ENCODE measurements at places on chromosomes 2 and 18.

- DNase-seq: no peak
Measured at GRCh38 chr2:96898641-96899412, 28.9 kb upstream of the SEMA4C start.

DNA sequence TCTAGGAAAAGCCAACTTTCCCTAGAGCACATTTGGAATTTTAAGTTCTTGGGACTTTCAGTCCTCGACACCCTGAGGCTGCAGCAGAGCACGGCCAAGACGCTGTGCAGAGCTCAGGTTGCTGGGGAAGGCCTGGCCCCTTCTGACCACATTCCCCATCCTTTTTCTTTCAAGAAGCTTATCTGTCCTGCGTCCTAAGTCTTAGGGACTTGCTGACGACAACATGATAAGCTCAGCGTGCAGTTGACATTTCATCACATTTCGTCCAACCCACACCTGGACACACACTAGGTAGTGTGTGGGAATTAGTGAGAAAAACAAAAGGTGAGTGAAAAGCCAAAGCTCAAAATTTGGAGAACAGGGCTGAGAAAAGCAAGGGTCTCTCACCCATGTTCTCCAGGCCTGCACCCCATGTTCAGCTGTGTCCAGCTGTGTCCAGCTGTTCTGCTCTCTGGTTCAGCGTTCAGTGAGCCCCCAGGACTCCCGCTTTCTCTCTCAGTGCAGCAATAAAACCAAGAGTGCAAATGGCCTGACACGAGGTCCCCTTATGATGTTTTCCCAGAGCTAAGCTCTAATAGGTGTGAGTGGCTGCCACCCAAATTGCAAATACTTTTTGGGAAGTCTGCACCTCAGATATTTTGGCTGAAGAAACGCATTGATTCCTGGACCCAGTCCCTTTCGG is 101.9 kb downstream of the RGPD3 start:
- no peak for DNase-seq

DNA sequence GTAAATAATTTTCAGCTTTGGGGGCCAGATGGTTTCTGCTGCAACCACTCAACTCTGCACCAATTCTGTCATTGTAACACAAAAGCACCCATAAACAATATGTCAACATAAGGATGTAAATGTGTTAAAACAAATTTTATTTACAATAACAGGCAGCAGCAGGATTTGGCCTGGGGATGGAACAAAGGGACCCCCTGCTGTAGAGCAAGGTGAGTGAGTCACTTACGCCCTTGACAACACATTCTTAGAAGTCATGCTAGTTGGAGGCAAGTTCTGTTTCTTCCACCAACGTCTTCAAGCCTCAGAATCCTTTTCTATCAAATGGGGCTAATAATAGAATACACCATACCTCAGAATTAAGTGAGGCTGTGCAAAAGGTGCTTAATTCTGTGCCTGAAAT is 610.2 kb upstream of the SYT4 start:
- no peak for DNase-seq

GRCh38 chr2:27573452-27573851 is 9.4 kb upstream of the ZNF512 start:
- no peak for DNase-seq

DNA sequence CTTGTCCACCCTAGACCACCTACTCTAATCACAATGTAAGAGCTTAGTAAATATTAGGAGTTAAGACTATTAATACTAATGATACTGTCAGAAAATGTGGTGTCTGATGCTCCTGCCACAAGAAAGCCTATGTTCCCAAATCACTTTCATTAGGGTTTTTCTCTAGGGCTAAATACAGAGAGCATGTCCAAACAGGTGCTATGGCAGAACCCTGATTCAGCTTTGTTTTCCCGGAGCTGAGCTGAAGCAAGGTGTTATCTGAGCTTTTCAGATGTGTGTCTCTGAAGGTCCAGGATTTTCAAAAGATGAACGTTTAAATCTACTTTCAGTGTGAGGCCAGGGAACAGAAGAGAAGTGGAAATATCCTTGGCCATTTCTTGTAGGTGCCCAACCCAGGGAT is 40.6 kb downstream of the CPO start:
- no peak for DNase-seq

DNA sequence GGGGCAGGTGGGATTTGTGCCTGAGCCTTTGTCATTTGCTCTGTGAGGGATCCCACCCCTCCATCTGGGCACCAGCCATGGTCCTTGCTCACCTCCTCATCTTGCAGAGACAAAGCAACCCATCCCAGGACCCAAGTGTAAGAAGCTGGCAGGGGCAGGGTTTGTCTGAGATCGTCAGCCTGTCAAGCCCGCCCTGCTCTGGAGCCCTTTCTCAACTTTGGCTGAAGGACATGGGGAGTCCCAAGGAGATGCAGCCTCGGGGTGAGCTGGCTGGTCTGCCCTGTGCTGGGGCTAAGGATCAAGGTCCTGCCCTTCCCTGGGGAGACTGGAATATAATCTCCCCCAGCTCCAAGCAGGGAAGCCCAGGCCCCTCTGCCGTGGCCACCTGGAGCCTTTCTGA is 86.0 kb downstream of the CAPN13 start:
- DNase-seq: no peak

GRCh38 chr2:56185582-56186046 is 1.8 kb downstream of the CCDC85A start:
- no peak for DNase-seq

DNA sequence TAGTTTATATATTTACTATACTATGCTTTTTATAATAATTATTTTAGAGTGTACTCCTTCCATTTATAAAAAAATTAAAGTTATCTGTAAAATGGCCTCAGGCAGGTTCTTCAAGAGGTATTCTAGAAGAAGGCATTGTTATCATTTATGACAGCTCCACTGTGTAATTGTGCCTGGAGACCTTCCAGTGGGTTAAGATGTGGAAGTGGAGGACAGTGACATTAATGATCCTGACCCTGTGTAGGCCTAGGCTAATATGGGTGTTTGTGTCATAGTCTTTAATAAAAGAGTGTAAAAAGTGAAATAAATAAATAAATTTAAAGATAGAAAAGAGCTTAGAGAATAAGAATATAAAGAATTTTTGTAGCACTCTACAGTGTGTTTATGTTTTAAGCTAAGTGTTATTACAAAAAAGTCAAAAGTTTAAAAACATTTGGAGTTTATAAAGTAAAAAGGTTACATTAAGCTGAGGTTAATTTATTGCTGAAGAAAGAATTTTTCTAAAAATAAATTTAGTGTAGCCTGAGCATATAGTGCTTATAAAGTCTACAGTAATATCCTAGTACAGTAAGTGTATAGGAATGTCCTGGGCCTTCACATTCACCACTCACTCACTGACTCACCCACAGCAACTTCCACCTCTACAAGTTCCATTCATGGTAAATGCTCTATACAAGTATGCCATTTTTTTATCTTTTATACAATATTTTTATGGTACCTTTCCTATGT is 190.0 kb upstream of the SESTD1 start:
- DNase-seq: no peak

DNA sequence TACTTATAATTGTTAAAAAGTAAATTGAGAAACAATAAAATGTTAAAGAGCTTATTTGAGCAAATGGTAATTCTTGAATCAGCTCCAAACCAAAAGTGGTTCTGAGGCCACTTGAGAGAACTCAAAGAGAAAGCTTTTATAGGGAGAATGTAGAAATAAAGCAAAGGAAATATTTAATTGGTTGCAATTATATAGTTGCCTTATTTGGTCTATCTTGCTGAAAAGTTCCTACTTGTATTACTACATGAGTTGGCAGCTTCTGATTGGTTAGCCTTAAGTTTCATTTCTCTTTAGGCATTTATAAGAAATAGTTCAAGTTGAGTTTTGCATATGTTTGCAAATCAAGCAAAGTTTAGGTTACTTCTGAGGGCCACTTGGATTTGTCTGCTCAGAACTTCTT is 38.1 kb downstream of the SCN2A start:
- no peak for DNase-seq

DNA sequence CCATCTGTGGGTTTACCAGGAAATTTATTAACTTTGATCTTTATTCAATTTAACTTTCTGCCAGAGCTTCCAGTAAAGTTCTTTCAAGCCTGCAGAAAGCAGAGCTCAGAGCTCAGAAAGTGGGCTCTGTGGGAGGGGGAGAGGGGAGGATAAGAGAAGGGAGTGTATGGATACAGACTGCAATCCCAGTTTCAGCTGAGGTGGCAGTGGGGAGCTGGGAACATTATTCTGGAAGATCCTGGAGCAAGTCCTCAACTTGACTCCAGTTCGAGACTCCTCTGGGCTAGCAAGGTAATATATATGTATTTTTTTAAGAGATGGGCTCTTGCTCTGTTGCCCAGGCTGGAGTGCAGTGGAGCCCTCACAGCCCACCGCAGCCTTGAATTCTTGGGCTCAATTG is 108.9 kb upstream of the NABP1 start:
- DNase-seq: no peak

GRCh38 chr2:122652670-122653069 is 897.2 kb downstream of the TSN start:
- DNase-seq: no peak

GRCh38 chr2:72974436-72974754 is 57.1 kb downstream of the EMX1 start:
- no peak for DNase-seq

- peak; percentile 60 for DNase-seq
Measured at GRCh38 chr18:70377317-70377799, 88.5 kb downstream of the SOCS6 start.

Data from HT-29 (cell line).